ENCODE measurements at places on chromosomes 12 and 14.

DNA sequence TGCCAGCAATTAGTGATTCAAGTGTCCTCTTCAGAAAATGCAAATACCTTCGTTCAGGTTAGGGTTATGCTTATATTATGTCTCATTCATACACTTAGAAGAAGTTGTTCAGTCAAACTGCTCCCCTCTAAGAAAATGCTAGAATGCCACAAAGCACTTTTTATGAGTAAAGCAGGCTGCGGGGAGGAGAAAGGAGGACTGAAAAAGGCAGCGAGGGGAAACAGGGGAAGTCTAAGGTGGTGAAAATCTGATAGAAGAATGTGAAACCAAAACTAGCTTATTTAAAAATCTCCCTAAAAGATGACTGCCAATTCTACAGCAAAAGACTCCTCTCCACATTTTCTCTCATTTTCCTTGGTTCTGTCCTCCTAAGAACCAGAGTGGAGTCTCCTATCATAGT is 70.1 kb downstream of the PRKD1 start:
- DNase-seq, result no peak

DNA sequence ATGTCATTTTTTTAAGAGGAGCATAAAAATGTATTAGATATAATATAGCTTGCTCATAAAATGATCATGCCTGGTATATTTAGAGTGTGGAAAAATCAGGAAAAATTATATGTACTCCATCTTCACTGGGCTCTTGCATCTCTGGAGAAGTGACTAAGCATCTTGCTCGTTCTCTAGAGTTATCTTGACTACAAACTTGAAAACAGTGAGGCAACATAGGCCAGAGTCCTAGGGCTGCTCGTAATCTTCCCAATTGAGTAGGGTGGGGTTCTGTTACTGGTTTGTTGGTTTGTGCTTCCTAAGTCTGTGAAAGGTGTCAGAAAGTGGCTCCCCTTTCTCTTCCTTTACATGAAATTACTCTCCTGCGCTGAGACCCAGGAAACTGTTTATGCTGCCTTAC is 46.2 kb downstream of the AACS start:
- no peak for DNase-seq

- no peak for DNase-seq
These were observed 309.3 kb downstream of the MED13L start for GRCh38 chr12:115968211-115968610.

DNA sequence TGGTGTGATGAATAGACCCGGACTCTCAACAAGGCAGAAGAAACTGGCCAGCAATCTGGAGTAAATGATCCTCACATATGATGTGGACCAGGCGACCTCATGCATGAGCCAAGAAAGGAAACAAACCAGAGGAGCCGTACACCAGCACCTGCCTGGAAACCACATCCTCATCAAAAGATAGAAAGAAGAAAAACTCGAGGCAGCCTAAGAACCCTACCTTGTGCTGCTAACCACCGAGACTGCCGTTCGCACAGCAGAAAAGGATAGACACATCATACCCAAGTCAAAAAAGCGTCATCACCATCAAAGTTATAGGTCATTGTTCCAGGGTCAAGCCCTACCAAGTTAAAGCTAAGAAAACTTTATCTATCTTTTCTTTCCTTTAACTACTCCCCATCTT is 66.7 kb downstream of the RESF1 start:
- DNase-seq, result no peak

- DNase-seq, result no peak
These were observed 141.8 kb upstream of the G2E3 start for GRCh38 chr14:30417121-30417520.

DNA sequence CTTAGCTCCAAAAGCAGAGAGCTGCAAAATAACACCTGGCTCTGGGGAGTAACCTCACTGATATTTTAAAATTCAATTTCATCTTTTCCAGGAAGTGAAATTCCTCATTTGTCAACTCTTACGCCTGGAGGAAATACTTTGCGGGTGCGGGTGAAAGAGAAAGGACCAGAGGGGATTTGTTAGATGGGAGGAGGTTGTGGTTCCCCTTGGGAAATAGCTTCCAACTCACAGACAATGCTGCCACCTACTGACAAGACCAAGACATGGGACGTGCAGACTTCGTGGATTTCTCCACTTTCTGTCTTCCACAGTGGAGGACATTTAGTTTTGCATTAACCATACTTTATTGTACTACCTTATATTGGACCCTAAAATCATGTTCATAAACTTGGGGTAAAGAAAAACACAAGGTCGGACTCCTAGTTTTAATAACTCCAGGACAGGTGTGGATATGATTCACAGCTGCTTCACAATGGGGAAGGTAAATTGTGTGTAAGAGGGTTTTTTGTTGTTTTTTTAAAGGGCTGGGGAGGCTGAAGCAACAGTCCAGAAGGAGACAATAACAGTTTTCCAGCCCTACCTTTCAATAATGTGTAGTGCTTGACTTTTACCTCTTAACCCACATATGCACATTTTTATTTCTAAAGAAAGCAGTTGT is 10.8 kb downstream of the FBXL14 start:
- no peak for DNase-seq

DNA sequence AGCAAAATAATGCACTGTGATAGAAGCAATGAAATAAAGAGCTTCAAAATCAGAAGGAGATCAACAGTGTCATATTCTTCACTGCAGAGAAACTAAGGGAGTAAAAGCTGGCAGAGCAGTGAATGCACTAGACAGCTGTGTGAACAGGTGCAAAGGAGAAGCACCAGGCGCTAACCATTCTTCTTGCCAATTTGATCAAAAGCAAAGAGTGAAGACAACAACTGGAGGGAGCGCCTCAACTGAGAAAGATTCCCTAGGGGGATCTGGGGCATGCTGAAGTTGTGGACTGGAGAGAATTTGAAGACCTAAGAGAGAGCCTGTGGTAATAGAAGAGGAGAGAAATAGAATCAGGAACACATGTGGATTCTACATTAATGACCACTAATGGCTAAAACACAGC is 50.4 kb upstream of the OVCH1 start:
- no peak for DNase-seq

GRCh38 chr14:24075485-24076301 is 4.3 kb downstream of the CPNE6 start:
- DNase-seq, result no peak
